Activated CD8-positive, alpha-beta T cell treated with anti-CD3 and anti-CD28 coated beads, Interleukin-2, amount 10 ng/mL, durations not matched to agents 7 days and 5 days (primary cell): ENCODE measurements at places on chromosomes 16 and 17.

GRCh38 chr16:53952215-53953208 is 248.6 kb downstream of the FTO start:
- no peak for DNase-seq

GRCh38 chr16:2775765-2776499 is 1.1 kb downstream of the ELOB start:
- no peak for DNase-seq

DNA sequence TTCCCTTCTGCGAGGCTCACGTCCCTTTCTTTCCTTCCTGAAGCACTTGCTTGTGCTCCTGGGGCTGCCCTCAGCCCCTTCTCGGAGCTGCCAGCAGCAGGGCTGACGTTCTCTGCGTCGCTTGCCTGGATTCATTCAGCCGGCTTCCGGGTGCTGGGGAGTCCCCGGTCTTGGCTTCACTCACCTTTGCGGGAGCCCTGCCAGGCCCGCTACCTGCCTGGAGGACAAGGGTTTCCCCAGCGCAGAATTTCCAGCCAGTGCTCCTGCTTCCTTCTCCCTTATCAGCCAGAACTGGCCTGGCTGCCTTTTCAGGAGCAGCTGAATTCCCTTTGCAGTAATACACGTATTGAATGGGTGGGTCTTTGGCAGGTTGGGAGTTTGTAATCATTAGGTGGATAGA is 22.1 kb upstream of the IL17C start:
- no peak for DNase-seq

DNA sequence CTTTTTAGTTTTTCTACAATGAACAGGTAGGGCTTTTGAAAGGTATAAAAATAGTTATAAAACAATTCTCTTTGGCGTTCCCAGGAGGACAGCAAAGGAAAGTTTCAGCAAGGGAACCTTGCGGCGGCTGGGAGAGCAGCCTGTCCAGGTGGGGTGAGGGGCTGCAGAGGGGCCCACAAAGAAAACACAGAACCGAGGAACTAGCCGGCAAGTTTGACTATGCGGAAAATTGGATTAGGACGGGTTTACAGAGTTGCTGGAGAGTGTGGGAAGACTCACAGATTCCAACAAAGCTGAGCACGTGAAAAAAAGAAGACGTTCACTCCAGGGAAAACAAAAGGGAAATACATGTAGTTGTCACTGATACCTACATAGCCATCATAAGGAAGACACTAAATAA is 40.2 kb upstream of the METTL16 start:
- no peak for DNase-seq

- DNase-seq, result no peak
Observed at GRCh38 chr16:88610080-88610479, 28.3 kb upstream of the IL17C start.
